ENCODE measurements at places on chromosomes 4 and X.

DNA sequence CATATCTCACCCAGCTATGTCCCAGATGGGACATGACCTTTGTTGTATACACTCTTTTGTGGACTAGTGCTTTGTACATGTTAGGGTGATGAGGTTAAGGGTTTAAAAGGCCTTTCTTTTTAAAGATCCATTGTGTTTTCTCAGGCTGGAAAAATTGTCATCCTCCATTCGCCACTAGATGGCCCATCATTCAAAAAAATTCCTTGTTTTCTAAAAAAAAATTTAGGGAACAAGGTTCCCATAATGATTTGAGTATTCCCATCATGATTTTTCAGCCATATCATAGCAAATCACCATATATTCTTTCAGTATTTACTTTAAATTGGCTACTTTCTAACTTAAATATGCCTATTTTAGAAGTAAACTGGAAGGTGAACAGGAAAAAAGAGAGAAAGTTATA lies 91.9 kb upstream of the TMEM164 start:
- ATAC-seq: no peak

DNA sequence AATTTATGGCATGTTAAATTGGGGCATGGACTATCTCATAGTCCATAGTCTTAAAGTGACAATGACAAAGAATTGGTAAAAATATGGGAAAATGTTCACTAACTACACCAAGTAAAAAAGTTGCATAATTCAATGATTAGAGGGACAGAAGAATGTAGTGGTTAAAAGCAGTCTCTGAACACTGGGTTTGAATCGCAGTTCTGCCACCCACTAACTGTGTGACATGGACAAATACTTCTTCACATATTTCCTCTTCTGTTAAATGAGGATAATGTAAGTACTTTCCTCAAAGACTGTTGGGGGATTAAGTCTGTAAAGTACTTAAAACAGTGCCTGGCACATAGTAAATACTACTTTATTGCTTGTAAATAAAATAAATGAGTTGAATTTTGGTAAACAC lies 15.3 kb downstream of the COQ2 start:
- no peak for ATAC-seq

DNA sequence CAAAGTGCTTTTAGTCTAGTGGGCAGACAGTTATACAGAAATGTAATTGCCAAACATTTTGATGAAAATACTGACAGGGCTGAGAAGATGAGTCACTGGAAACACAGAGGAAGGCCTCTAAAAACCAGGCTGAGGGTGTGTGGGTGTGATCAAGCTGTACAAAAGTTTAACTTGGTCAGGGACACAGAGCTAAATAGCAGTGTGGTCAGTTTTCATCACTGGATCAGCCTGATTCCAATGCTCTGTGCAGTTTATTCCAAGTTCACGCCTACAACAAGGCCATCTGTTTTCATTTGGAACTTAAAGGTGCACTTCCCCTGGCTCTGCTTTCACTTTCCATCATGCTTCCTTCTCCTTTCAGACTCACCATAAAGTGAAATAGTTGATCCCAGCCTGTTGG lies 10.6 kb downstream of the CENPVL3 start:
- no peak for ATAC-seq

DNA sequence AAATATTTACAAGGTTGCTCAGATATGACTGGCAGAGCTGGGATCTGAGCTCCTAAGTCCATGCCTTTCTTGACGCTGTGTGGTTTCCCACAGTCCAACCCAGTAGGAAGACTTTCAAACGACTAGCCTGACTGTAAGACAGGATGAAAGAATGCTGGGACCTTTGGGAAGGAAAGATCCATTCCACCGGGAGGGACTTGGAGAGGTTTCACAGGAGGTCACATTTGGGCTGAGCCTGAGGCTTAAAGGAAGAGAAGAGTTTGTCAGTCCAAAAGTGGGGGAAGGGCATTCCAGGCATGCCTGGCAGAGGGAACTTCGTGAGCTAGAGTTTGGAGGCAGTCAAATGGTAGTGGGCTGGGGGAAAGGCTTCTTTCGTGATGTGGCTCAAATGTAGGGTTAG lies 1.5 kb downstream of the STARD8 start:
- no peak for ATAC-seq

DNA sequence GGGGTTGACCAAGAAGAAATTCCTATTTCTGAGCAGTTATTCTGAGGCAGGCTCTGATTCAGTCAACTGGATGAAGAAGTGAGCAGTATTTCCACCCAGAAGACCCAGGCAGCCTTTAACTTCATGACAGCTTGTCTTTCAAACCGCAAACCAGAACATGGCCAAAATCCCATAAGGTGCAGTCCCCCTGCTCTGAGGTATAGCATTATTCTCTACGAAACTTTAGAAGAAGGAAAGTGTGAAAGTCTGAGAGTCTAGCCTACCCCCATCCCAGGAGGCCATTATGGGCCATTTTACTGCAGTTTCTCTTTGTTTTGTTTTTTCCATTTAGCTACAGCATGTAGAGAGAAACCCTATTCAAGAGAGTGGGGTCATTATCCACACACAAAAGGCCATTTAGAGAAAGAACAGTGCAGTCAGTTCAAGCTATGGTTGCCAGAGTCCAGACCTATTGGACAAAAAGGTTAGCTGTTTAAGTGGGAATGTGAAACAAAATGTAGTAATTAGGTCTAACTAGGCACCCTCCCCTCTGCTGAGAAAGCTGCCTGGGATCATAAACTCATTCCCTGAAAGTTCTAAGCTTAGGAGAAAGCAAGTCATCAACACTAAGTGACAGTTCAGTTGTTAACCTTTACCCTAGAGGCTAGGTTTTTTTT lies 52.1 kb upstream of the RASGEF1B start:
- ATAC-seq: no peak

DNA sequence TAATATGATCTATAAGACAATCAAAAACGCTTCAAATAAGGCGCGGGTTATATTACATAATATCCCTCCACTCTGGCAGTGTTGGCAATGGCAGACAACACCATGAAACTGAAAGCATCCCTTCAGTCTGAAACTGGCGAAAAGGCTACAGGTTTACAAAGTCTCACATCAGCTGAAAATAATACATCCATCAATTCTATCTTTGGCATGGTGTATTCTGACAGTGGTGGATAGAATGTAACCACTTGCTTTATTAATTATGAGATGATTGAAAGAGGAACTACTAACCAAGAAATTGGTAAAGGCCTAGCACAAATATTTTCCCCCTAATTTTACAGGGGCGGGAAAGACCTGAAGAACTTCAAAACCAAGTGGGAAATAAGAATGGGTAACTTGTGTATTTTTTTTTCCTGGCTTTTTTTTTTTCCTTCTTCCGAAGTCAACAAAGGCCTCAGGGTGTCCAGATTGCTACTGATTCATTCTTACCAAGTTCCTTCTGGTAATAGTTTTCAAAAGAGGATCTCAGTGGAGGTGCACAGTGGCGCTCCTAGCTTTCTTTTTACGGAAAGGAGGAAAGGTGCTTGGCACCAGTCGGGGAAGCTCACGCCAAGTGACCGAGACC lies 728 bp downstream of the UBA6 start:
- ATAC-seq: peak; percentile 50

DNA sequence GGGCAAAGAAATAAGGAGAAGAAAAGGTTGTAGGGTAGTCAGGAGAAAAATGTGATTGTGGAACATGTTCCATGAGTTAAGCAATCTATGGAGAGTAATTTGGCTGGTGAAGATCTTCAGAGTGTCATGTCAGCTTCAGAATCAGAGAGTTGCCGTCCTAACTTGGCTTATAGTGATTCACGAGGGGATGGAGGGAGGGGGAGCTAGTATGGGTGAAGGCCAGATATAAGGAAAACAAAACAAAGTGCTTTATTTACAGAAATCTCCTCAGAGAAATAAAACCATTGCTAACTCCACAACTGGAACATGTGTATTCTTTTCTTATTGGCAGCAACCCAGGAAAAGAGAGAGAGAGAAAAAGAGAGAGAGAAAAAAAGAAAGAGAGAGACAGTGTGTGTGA lies 256.5 kb upstream of the NRK start:
- no peak for ATAC-seq

DNA sequence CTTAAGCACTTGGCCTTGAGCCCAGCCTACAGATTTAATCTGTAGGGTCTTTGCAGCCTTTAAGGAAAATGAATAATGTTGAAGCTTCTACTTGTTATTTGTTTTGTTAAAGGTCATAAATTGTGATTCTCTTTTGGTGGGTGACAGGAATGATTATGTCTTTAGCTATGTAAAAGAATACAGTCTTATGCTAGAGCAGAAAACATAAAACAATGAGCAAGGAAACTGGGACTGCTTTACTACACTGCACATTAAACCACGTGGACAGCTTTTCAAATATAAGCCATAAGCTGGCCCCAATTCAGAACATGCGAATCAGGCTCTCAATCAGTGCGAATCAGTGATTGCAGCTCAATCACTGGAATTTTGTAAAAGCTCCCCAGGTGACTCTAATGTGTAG lies 40.9 kb upstream of the TBC1D19 start:
- peak; percentile 35 for ATAC-seq

DNA sequence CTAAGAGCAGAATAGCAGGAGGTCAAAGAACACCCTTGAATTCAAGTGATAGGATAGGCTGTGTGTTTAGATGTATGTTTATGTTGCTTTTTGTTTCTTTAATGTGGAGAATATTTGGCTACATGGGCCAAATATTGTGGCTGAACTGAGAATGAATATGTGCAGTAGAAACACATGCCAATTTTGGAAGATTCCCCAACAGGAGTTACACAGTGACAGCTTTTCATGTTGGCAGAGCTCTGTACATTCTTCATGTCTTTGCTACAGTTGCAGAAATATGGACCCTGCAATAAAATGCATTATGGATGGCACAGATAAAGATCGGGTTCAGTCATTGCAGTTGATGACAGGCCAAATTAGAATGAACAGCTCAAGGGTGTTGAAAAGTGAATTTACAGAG lies 82.8 kb upstream of the SLC4A4 start:
- ATAC-seq: no peak

DNA sequence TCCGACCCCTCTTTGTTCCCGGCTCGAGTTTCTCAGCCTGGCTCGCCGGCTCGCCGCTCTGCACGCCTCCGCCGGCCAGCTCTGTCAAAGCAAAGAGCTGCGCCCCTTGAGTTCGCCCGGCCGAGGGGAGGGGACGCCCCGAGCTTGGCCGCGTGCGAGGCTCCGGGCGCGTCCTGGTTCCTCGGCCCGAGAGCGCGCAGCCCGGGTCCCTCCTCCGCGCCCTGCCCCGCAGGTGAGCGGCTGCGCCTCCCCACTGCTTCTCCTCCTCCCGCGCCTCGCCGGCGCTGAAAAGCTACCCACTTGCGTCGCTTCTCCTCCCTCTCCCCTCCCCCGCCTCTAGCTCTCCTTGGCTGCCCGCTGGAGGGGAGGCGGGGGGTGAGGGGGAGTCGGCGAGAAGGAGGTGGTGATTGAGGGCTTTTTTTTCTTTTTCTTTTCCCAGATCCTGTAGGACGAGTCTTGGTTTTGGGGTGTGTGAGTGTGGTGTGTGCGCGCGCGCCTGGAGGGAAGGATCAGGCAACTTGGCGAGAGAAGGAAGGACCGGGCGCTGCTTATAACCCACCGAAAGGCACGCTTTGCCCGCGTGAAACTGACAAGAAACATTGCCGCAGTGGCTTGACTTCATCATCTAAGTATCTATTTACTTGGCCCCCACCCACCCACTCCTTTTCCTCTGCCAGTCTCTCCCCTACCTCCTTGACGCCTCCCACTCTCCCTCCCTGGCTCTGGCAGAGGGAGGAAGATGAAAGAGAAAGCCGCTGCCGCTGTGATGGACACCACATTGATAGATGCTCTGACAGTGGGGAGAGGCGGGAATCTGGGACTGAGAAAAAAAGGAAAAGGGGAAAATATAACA lies at the start of gene LEF1:
Gene LEF1 (minus strand): TSS at position 262 of the 853 bp plus-strand sequence. CDS start 1,165 bp downstream, outside the sequence.
- peak; percentile 66 for ATAC-seq

- ATAC-seq: no peak
Observed at GRCh38 chr4:87209182-87209581, 11.2 kb downstream of the KLHL8 start.

GRCh38 chr4:5962416-5962815 lies 55.8 kb downstream of the C4orf50 start:
- ATAC-seq: no peak

DNA sequence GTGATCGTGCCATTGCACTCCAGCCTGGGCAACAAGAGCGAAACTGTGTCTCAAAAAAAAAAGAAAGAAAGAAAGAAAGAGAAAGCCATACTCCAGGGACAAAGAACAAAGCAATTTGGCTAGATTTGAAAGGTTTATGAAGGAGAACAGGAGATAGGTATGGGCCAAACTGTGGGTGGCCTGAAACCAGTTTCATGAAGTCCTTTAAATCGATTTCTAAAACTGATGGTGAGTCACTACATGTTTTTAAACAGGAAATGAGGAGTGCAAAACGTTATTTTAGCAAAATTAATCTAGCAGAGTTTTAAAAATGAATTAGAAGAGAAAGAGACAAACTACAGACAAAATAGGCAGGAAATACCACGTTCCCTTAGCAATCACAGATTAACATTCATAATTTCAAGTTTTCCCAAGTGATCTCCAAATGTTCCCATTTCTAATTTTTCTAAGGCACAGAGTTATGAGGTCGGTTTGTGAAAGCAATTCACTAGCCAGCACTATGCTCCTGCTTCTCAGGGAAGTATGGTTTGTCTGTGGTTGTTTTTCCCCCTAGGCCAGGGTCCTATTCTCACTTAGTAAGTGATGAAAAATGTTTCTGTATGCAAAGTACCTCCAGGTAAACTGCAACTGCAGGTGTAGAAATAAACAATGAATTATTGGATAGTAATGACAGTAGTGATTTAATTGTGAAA lies 190.6 kb downstream of the PPP3CA start:
- peak; percentile 53 for ATAC-seq

DNA sequence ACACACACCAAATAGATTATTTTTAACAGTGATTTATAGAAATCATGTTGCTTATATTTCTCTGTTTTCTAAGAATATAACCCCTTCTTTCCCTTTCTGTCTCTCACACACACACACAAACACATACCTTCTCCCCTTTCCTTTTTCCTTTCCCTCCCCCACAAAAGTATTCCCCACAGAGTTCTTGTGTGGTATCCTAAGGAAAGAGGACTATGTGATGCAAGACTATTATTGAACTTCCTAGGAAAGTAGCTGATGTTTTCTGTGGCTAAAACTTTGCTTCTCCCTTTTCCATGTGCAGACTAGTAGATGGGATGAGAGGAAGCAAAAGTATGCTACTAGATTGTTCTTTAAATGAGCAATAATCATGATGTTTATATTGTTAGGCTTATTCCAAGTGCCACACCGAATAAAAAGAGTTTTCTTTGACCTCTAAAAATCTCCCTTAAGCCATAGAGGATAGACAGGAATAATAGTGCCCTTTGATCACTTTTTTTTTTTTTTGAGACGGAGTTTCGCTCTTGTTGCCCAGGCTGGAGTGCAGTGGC lies 38.7 kb downstream of the CPEB2 start:
- ATAC-seq: no peak

GRCh38 chrX:41952102-41952501 lies 28.7 kb upstream of the CASK start:
- ATAC-seq: no peak

DNA sequence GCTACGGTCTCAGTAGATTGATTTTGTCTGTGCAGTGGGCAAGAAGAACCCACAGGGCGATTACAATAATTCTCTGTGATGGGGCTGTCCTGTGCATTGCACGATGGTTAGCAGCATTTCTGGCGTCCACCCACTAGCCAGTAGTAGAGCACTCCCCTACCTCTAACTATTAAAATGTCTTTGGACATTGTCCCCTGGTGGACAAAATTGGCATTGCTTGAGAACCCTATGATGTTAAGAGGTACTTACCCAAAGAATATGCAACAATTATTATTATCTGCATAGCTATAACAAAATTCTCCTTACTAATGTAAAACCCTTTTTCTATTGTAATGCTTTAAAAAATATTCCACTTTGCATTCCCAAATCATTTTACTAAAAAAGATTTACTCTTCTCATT lies 109.5 kb upstream of the VCX3A start:
- no peak for ATAC-seq

- peak; percentile 65 for ATAC-seq
Observed at GRCh38 chrX:151754047-151754429, 19.5 kb downstream of the CNGA2 start.

- ATAC-seq: no peak
Observed at GRCh38 chr4:8599657-8600056, 7.1 kb downstream of the CPZ start.

Measured in SK-N-SH treated with all-trans-retinoic acid at 6 μM for 48 hours (cell line).